A549 treated with CpdA at 1 μM for 4 hours (cell line): ENCODE measurements at places on chromosomes 3 and 15. TPM values are rescaled to one million over a fixed set of nuclear protein-coding genes. Genes with fewer than 3 reads are reported as not detected.

PLAAT1 gene
- total RNA-seq = 0.14 to 0.28 TPM in 2 of 5 replicates, not detected in the others

CEMIP gene
- 2.2 to 3.0 TPM (median 2.4 TPM) in 5 replicates for total RNA-seq

PLSCR4 gene
- total RNA-seq = 3.4 to 5.3 TPM (median 4.6 TPM) in 5 replicates

HDC gene
- 0.07 to 0.16 TPM (median 0.10 TPM) in 3 of 5 replicates, not detected in the others for total RNA-seq

GABRR3 gene
- not detected in 5 replicates for total RNA-seq

FRMD5 gene
- 3.4 to 4.8 TPM (median 3.7 TPM) in 5 replicates for total RNA-seq

PLSCR2 gene
- not detected in 5 replicates for total RNA-seq

GABRA5 gene
- total RNA-seq = 81.1 to 122 TPM (median 106 TPM) in 5 replicates

LRRC31 gene
- 0.02 TPM in 1 of 5 replicates, not detected in the others for total RNA-seq

ZIC1 gene
- total RNA-seq = 0.02 TPM in 1 of 5 replicates, not detected in the others

RHOV gene
- 4.1 to 7.3 TPM (median 5.8 TPM) in 5 replicates for total RNA-seq

C3orf22 gene
- not detected in 5 replicates for total RNA-seq

IQCF5 gene
- total RNA-seq = not detected in 5 replicates

FOXB1 gene
- not detected in 5 replicates for total RNA-seq

LDHAL6B gene
- total RNA-seq = not detected in 5 replicates

CLDN11 gene
- total RNA-seq = 0.14 to 0.26 TPM (median 0.22 TPM) in 5 replicates

CLRN1 gene
- not detected in 5 replicates for total RNA-seq

ZBED2 gene
- total RNA-seq = 0.24 to 0.65 TPM (median 0.36 TPM) in 5 replicates

GADL1 gene
- not detected in 5 replicates for total RNA-seq

GPR87 gene
- total RNA-seq = 0.86 to 1.3 TPM (median 1.1 TPM) in 5 replicates

GPR62 gene
- 0.07 TPM in 1 of 5 replicates, not detected in the others for total RNA-seq

MB21D2 gene
- total RNA-seq = 4.8 to 5.4 TPM (median 5.1 TPM) in 5 replicates

PATL2 gene
- total RNA-seq = 0.08 to 0.34 TPM (median 0.13 TPM) in 3 of 5 replicates, not detected in the others
